ENCODE measurements at places on chromosomes 7 and 10. TPM values are rescaled to one million over a fixed set of nuclear protein-coding genes. Genes with fewer than 3 reads are reported as not detected.

Gene OGDH
- 126 TPM for total RNA-seq

DNA sequence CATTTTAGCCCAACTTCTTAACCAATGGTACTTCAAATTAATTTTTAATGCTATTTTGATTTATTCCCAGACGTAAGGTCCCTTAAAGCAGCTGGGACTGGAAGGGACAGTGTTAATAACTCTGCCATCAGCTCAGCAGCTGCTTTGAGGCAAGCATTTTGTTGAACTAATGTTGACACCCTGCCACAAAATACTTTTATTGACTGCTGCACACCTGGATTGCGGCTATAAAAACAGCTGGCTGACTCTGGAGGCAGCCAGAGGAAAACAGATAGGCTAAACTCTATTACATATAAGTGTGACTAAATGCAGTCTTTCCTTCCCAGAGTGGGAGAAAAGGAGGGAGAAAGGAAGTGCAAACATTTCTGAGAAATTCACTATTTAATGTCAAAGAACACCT, 77.6 kb downstream of the ETV1 start:
- DNase-seq = no peak

Gene RRP12
- total RNA-seq = 18.2 TPM

- peak; percentile 45 for DNase-seq
Measured at GRCh38 chr10:119139464-119140067, 25.9 kb downstream of the SFXN4 start.

Gene ALDH18A1
- total RNA-seq = 29.3 TPM

DNA sequence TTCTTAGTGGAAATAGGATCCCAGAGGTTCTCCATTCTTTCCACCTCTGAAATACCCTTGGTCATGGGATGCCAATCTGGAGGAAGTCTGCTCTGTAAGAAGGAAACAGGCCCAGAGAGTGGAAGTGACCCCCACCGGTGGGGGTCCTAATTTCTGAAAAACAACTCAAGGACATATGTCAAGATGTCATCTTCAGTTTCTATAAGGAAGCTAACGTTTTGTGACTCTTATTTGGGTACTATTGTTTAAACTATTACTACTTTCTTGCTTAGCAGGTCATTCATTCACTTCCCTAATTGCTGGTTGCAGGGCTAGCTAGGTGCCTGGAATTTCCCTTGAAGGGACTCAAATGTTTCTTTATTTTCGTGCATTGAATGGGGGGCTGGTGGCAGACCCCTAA, 1.9 kb upstream of the ZNF775 start:
- DNase-seq = no peak

GRCh38 chr10:30819341-30820181, 190.0 kb upstream of the LYZL2 start:
- DNase-seq = no peak

DNA sequence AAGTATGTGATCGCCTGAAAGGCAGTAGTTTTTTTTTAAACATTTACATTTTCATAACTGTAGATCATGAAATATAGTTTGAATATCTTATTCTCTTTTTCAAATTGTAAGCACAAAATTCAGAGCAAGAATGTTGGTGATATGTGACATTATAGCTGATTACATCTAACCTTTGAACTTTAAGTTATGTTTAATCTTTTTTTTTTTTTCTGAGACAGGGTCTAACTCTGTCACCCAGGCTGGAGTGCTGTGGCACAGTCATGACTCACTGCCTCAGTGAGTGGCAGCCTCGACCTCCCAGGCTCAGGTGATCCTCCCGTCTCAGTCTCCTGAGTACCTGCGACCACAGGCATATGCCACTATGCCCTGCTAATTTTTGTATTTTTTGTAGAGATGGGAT, 278.7 kb upstream of the NEBL start:
- no peak for DNase-seq

- DNase-seq = no peak
Measured at GRCh38 chr7:37281368-37282092, 167.1 kb downstream of the ELMO1 start.

Gene CYP26A1
- not detected for total RNA-seq

- DNase-seq = no peak
Measured at GRCh38 chr7:888081-889024, 12.0 kb downstream of the GET4 start.

GRCh38 chr7:92737706-92738105, 98.7 kb downstream of the CDK6 start:
- no peak for DNase-seq

- no peak for DNase-seq
Measured at GRCh38 chr10:5509236-5509635, 9.9 kb upstream of the CALML5 start.

DNA sequence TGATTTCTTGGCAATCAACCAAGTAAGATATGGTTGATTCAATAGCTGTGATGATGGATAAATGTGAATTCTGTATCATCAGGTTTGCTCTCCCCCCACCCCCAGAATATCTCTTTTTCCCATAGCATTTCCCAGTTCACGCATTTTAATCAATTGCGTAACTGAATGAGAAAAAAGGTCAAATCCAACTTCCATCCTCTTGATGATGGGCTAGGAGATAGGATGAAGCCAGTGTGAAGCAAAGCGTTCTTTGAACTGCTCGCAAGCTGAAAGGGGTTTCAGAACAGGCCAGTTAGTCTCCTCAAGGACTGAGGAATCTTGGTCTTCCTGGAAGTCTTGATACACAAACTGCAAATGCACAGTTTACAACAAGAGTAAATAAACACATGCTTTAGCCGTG, 94.5 kb upstream of the ARMC3 start:
- DNase-seq = no peak

DNA sequence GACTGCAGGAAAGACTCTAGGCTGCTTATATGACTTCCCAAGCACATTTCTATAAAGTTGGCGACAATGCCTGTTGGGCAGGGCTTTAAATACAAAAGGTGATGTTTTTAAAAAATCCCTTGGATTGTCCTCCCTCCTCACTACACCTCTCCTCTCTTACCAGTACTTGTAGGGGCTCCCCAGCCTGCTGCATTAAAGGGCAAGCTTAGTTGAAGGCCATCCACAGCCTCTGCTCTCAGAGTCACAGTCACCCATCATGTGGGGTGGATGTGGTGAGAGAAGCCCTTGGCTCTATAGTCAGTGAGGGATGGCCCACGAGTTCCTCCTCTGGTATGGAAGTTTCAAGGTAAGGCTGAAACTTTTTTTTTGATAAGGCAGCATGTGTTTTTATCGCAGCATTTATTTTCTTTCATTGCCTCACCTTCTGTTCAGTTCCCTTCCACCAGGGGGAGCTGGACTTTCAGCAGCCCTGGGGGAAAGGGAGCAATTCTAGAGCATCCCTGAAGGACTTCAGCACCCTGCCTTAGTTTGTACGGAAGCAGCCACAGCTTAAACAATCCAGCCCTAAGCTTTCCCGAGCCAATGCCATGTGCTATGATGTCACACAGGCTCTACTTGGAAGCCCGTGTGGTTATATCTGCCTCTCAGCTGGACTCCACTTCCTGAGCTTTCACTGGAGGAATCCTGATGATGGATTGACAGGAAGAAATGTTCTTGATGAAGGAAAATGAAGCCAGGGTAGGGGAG, 131.9 kb downstream of the CALCR start:
- DNase-seq = peak; percentile 40

DNA sequence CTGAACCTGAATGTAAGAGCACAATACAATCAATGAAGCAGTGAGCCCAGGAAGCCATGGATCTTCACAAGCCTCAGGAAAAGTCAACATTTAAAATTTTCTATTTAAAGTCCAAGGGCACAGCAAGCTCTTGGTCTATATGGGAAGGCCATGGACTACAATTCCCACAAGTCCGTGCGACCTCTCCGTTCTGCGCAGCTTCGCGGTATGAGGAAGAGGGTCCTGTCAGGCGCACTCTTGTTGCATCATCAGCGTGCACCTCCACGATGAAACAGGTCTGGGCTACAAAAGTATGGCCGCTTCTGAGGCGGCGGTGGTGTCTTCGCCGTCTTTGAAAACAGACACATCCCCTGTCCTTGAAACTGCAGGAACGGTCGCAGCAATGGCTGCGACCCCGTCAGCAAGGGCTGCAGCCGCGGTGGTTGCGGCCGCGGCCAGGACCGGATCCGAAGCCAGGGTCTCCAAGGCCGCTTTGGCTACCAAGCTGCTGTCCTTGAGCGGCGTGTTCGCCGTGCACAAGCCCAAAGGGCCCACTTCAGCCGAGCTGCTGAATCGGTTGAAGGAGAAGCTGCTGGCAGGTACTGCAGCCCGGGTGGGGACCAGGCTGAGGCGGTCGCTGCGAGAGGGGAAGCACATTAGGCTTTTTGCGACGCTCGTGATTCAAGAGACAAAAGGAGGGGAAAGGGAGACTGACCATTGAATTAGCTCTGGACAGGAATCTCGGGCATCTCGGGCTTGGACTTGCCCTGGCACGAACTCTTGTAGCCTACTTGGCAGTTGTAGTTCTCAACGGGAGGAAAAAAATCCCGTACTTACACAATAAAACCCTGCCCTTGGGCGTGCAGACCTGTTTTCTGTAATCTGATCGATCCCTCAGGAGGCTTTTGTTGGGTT, at the start of gene TRUB1:
TRUB1 (plus strand) TSS at position 234 of the 894 bp plus-strand sequence; CDS start at position 293, 59 bp downstream.
- peak; percentile 85 for DNase-seq

Gene MINDY4
- total RNA-seq = 1.5 TPM

DNA sequence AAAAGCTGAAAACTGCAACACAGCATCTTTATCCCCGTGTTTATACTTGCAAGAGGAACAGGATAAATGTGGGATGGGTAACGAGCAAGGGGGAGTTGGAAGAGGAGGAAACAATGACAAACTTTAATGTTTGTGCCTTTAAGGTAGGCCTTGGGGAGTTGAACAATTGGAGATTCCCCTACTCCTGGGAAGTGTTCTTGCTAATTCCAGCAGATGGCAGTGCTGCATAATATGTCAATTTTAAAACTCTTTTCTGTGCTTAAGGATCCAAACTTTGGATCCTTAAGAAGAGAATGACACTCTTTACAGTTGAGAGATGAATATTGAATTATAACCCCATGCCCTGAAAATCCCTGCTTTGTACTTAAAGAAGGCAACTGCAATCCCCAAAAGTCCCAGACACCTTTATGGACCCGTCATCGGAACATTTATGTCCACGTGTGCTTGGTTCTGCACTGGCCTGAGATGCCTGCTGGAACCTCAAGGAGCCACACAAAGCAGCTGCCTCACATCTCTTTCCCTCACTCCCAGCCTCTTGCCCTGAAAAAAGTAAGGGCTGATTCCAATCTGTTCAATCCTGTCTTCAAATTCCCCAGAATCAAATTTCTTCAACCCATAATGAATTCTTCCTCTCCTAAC, 12.0 kb downstream of the IFIT5 start:
- peak; percentile 35 for DNase-seq

GRCh38 chr7:101362334-101363195, at the start of gene COL26A1:
Gene COL26A1, plus strand, starts transcription at chr7:101362875. Its CDS starts 158 bp downstream, at chr7:101363033.
- DNase-seq = peak; percentile 1

DNA sequence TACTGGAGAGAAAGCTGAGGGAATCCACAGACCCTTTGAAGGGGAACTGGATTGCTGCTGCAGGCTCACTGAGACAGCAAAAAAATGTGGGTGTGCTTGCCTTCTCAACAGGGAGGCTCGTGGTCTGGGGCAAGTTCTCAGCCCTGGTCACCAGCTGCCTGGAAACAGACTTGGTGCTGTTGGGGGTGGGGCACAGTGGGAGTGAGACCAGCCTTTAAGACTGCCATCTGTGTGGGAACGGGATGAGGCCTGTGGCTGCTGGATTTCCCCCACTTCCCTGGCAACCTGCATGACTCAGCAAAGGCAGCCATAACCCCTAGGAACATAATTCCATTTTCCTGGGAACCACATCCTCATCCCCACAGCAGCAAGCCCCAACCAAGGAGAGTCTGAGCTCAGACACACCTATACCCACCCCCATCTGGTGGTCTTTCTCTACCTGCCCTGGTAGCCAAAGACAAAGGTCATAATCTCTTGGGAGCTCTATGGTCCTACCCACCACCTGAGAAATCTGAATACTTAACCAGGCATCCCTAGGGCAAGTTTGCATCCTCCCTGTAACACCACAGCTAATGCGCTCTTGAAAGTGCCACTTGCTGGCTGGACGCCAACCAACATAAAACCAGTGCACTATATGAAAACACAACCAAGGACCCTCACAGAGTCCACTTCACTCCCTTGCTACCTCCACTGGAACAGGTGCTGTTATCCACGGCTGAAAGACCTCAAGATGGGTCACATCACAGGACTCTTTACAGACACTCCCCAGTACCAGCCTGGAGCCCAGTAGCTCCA, 45.0 kb upstream of the TFEC start:
- DNase-seq = no peak

DNA sequence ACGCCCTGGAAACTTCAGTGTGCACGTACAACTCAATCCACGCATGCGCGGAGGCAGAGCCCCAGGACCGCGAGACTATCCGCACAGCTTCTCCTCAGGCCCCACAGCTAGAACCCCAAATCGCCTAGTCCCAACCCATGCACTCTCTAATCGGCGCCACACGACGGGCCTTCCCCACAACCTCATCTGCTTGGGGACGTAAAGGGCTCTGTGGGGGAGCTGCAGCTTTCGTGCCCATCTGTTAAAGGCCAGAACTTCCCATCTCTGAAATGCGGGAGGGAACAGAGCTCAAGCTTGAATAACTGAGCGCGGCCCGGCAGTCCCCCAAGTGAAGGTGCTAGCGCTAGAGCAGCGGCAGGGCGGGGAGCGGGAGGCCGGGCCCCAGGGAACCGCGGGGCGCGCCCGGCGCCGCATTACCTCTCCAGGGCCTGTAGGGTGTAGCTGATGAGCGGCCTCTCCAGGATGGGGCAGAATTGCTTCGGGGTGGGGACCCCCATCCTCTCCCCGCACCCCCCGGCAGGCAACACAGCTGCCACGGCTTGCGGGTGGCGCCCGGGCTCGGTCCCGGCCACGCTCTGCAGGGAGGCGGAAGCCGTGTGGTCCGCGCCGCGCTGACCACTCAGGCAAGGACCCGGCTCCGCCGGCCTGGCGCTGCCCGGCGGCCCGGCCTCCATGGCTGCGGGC, 547 bp downstream of the CRPPA start:
- DNase-seq = peak; percentile 88

DNA sequence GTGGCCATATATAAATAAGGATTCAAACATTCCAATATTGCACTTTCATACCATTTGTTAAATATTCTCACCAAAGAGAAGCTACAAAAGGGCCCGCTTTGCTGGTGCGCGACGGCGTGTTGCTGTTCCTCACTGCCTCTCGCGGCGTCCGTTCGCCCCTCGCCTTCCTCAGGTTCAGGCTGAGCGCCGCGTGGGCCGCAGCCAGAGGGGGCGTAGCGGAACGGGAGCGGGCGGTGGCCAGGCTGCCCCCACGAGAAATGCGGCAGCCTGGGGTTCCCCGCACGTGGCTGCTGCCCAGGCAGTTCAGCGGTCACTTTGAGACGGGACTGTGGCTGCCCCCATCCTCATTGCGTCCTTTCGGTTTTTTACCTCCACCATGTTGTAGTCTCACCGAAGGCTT, 67.3 kb upstream of the VWDE start:
- DNase-seq = no peak

GRCh38 chr7:140242057-140243031, 65.6 kb upstream of the KDM7A start:
- DNase-seq = no peak

Gene PON3
- not detected for total RNA-seq

DNA sequence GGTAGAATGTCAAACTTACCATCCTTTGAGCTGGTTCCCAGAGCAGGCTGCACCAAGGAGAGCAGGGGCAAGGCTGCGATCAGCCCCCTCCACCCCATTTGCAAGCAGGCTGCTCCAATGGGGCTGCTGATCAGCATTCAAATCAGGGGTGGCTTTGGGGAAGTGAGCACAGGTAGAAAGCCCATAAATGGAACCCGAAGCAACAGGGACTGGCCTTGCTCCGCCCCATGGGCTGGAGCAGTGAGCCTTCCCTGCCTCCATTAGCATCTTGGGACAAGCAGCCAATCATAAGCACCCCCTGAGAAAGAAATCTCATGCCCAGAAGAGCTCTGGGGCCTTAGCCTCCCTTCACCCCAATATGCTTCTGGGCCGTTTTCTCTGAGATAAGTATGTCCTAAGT, 4.0 kb upstream of the PKD1L1 start:
- no peak for DNase-seq

GRCh38 chr7:40316176-40316575, 181.4 kb downstream of the SUGCT start:
- DNase-seq = no peak
